ENCODE measurements at places on chromosomes 2 and 18. TPM values are rescaled to one million over a fixed set of nuclear protein-coding genes. Genes with fewer than 3 reads are reported as not detected.

DNA sequence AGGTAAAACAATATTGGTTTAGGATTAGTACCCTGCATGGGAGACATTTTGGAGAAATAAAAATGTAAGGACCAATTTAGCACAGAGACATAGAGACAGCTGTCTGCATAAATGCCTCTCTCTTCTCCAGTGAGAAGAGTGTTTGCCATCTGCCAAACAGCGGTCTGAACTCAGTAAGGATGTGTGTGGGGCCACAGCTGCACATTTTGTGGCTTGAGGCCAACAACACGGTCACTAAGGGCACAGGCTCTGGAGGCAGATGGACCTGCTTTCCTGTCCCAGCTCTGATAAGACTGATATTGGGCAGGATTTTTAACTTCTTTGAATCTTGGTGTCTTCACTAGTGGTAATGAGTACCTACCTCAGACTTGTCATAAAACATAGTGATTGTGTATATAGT is 10.2 kb downstream of the ZBTB14 start:
- no peak for DNase-seq

DNA sequence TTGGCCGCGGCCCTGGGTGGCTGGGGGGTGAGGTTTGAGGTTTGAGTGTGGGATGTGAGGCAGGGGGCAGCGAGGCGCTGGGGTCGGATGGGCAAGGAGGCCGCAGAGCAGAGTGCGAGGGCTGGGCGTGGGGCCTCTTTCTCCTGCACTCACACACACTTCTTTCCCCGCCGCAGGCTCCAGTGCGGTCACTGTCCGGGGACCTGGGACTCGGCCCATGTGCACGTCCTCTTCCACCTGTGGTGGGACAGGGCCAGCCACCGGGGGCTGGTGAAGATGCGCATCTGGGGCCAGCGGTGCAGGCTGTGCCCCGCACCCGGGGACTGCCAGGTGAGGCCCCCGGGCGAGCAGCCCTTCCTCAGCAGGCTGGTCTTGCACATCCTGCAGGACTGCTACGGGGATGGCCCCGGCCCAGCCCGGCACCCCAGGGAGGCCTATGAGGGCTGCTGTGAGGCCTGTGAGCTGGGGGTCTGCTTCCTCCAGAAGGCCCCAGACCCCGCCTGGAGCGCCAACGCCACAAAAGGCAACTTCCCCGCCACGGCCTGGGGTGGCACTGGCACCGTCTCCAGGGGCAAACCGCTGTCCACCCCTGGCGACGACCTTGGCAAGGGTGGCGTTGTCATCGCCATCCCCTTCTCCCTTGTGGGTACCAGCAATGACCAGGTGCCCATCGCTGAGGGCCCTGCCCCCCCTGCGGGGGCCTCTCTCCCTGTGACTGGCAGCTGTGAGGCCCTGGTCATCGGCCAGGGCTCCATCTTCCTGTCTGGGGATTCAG is 2.2 kb downstream of the RTP5 start:
- no peak for DNase-seq

GRCh38 chr2:163600801-163601200 is 135.0 kb downstream of the FIGN start:
- DNase-seq, result no peak

DNA sequence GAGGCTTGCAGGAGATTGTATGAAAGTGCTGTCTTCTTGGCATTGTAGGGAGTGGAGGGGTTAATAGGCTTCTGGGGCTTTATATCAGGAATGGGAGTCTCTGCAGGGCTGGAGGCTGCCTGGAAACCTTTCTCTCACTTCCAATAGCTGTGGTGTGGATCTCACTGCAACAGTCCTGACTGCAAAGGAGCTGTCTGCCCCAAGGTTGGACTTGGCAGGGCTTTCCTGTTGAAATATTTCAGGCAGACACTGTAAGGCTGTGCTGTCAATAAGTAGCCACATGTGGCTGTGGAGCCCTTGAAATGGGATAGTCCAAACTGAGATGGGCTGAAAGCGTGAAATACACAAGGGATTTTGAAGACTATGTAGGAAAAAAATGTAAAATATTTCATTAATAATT is 399.1 kb upstream of the SPRED2 start:
- no peak for DNase-seq

GRCh38 chr18:3408107-3408506 is 41.9 kb upstream of the TGIF1 start:
- DNase-seq, result no peak

GRCh38 chr18:49024804-49025421 is 74.1 kb upstream of the SMAD7 start:
- no peak for DNase-seq

DNA sequence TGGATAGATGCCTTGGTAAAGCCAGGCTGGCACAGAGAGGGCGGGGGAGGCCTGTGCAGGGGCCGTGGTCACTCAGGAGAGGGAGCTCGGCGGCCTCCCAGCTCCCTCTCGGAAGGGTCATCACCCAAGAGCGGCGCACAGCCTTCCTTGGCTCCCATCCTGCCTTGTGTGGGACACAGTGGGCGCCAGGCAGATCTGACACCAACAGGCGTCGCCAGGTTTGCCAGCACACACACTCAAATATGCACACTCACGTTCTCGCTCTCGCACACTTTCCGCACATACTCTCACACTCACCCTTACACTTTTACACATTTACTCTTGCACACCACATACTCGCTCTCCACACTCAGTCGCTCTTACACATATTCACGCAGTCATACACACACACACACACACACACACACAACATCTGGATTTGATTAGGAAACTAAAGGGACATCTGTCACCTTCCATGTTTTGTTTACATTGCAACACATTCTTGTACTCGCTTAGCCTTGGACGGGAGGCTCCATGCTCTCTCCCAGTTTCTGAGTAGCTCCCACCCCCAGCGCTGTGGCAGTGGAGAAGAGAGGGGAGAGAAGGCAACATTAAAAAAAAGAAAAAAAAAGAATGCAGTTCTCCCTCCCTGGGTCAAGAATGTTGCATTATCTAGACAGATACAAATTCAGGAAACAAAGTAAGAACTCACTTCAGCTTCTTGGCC is 10.5 kb downstream of the CHMP1B start:
- DNase-seq, result no peak

GRCh38 chr2:62826141-62826540 is 120.6 kb downstream of the EHBP1 start:
- no peak for DNase-seq

GRCh38 chr18:11529081-11529480 is 80.3 kb upstream of the SLC35G4 start:
- DNase-seq, result no peak

DNA sequence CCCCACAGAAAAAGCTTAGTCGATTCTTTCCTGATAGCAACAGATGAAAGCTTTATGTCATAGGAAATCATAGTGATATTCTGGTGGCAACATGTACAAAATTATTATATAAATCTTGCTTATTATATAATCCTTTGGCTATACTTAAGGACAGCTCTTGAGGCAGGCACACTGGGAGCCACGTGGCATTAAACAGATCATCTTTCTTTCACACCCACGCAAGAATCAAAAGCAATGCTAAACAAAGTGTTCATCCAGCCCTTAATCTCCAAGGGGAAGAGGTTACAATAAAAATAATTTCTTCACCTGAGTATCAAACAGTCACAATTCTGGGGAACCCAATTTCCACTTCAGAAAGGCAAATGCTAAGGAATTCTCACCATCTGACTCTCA is 57.8 kb downstream of the CYB5A start:
- no peak for DNase-seq

Gene HOXD12
- total RNA-seq, result 2.2 TPM

Gene TBR1
- 0.11 TPM for total RNA-seq

DNA sequence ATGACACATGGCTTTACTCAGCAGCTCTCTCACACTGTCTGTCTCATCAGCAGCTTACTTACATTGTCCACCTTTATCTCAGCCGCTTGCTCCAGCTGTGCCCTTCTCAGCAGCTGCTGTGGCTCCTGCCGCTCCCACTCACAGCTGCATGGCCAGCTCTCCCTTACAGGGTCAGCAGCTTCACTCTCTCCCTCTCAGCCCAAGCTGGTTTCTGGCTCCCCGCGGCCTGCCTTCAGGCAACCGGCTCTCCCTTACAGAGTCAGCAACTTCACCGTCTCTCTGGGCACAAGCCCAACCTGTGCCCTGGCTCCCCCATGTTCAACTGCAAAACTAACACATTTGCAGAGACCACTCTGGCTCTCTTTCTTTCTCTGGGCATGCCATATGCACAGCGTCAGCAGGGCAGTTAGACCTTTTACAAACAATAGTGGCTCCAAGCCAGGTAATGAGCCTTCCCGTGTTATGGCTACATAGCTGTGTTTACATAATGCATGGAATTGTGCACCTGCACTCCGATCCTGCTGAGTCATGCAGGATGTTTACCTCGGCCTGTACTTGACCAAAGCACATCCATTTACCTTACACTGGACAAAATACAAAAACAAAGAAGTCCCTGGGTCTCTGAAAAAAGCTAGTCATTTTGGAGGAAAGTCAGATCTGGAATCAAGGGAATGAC is 167.3 kb downstream of the DOK6 start:
- no peak for DNase-seq

Gene METTL8
- 31.2 TPM for total RNA-seq

Gene OTOF
- total RNA-seq, result 0.32 TPM

DNA sequence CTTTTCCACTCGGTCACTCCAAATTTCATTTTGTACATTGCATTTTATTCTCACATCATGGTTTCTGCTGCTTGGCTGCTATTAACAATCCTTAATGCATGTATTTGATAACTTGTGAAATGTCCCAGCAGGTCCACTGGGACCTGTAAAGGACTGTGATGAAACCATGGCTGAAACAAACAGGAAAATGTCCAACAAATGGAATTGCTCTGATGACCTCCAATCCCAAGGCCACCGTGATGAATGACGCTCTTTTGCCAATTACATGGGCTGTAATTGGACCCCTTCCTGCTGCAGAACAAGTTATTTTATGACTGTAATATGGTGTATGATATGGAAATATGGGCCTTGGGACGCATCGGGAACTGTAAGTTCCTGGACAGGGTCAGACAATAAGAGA is 224.2 kb upstream of the CXCR4 start:
- no peak for DNase-seq

Gene LAMA1
- total RNA-seq, result 2.9 TPM

GRCh38 chr2:151718247-151718646 is 16.0 kb downstream of the NEB start:
- DNase-seq, result no peak

Gene VIT
- 10.0 TPM for total RNA-seq

GRCh38 chr2:98524168-98524567 is 79.5 kb downstream of the INPP4A start:
- DNase-seq, result no peak

GRCh38 chr2:49004036-49004626 is 150.2 kb downstream of the FSHR start:
- no peak for DNase-seq

DNA sequence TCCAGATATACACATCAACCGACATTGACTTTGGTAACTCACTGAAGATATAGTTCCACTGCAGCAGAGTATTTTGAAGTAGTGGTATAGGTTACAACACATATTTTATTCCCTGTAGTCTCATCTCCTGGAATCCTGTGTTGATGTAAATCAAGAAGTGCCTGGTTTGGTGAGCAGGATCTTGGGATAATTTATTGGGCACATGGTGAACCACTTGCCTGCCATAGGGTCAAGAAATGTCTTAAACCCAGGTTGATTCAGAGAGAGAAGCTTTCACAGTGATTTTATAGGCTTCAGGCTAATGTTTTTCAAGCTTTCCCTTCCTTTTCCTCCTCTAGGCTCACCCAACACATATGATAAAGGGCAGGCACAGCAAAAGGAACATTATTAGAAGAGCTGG is 24.6 kb downstream of the CCDC85A start:
- DNase-seq, result no peak

GRCh38 chr2:28030600-28030999 is 140.1 kb downstream of the BABAM2 start:
- DNase-seq, result no peak

DNA sequence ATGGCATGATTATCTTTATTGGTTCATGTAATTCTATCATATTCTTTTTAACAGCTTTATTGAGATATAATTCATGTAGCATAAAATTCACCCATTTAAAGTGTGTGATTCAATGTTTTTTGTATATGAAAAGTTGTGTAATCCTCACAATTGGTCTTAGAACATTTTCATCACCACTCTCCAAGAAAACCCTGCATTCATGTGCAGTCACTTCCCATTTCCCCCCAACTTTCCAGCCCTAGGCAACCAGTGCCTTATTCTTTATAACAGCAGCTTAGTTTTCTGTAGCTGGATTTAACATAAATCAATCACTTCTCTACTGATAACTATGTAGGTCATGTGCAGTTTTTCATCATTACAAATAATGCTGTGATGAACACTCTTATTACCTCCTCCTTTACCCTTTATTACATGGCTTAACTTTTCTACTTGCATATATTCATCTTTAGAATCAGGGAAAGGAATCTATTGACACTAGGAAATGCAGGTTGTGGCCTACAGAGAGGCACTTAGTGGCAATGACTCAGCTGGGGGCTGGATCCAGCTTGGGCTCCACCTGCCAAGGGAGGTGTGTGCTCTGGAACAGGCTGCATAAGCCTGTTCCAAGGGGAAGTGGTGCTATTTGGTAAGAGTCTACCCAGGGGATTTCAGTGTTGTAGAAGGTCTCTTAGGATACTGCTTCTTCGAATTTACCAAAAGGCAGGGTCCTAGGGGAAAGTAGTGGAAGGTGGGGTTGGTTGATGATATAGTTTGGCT is 89.1 kb downstream of the ETAA1 start:
- DNase-seq, result no peak

GRCh38 chr2:27920148-27920885 is 29.8 kb downstream of the BABAM2 start:
- DNase-seq, result no peak

- no peak for DNase-seq
These were observed 145.1 kb downstream of the PTGR3 start for GRCh38 chr18:75063615-75064512.

DNA sequence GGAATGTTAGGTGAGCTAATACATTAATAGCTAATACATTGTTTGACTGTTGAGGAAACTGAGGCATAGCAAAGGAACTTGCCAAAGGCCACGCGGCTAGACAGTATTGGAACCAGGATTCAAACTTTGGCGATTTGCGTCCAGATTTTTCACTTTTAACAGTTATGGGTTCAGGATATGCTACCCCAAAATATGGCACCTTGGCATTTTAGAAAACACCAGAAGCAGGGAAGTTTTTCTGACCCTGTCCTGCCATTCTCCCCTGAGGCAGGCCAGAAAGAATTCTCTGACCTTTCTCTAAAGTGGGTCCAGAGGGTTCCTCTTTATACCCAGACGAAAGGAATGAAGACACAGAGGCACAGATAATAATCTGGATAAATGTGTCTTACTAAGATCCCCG is 166.9 kb downstream of the MYCN start:
- no peak for DNase-seq

DNA sequence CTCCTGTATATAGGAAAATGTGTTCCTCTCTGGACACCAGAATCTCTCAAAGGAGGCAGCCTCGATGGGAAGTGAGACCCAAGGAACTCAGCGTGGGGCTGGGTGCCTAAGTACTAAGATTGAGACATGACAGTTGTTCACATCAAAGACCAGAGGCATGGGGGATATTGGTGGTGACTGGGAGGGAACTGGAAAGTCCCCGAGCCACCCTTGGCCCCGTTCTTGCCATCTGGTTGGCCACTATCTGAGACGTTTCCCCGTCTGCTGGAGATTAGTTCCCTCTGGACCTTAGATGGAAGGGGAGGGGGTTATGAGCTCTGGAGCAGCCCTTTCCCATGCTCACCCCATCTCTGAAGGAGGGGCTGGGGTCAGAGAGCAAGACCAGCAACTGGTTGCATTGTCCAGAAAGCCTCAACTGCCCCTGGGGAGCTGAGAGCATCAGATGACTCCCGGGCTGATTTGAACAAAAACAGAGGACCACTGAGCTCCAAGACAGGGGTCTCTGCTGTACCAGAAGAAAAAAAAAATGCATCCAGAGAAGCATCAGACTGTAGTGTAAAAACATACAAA is 11.8 kb downstream of the FBLN7 start:
- no peak for DNase-seq

All from urinary bladder (tissue), 4 donors.